NT2/D1 (cell line): ENCODE measurements at places on chromosomes 7 and 10.

- DNase-seq, result no peak
Measured at GRCh38 chr7:42740408-42740807, 171.5 kb downstream of the C7orf25 start.

DNA sequence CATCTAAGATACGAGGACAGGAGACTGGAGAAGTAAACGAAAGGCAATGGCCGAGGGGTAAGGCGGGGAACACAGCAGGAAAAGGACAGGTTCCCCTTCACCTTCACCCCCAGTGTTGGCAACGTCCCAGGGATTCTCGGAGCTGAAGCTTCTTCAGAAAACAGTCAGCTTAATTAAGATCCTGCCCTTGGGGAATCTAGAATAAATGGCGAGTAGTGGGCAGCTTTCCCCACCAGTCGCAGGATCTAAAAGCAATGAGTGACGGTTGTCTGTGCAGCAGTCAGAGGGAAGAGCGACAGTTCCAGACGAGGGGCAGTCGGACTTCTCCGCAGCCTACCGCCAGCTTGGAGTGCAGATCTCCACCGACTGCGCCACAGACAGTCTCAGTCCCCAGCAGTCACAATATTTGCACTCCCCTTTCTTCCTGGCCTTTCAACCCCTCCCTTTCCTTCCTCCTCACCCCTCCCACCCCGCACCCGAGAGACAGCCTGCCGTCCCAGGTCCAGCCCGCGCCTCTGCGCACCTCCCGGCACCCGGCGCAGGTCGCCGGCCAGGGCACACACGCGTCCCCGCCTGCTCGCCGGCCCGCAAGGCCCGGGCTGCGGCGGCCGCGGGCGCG lies 10.9 kb upstream of the SP8 start:
- DNase-seq, result no peak

DNA sequence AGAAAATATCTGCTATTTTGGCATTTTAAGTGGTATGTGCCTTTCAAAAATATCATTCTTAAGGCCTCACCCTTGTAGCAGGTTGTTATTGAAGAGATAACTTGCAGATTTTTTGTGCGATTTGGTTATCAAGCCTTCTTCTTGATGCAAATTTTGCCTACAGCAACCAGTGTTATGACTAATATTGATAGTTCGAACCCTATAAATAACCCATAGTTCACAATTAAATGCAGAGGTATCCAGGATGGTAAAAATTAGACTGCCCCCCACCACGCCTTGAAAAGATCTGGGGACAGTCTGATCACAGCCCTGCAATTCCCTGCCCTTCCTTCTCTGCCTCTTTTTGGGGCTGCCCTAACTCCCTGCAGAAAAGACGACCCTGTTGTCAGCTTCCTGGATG lies 28.4 kb upstream of the RAPGEF5 start:
- no peak for DNase-seq

DNA sequence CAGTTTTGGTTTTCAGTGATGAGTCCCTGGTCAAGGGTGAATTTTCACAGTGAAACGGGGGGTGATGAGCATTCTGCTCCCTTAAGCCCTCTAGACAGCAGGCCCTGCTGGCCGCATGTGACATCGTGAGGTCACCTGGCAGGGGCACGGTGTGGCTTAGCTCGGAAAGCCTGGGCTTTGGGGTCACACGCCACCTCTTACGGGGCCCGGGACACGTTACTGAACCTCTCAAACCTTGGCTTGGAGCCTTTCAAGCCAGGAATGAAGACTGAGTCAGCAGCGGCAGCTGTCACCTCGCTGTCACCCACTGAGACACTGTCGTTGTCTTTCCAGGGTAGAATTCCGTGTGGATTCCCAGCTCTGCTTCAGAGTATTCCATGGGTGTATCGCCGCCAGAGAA lies 4.1 kb downstream of the GET4 start:
- DNase-seq, result no peak

DNA sequence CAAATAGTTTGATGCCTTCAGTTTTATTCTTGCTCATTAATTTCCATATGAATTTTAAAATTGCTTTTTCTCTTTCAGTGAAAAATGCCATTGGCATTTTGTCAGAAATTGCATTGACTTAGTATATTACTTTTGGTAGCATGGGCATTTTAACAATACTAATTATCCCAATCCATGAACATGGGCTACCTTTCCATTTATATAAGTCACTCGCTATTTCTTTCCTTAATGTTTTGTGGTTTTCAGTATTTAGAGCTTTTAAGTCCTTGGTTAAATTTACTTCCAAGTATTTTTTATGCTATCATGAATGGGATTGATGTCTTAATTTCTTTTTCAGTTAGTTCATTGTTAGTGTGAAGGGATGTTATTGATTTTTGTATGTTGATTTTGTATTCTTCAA lies 297.4 kb downstream of the ATRNL1 start:
- no peak for DNase-seq

DNA sequence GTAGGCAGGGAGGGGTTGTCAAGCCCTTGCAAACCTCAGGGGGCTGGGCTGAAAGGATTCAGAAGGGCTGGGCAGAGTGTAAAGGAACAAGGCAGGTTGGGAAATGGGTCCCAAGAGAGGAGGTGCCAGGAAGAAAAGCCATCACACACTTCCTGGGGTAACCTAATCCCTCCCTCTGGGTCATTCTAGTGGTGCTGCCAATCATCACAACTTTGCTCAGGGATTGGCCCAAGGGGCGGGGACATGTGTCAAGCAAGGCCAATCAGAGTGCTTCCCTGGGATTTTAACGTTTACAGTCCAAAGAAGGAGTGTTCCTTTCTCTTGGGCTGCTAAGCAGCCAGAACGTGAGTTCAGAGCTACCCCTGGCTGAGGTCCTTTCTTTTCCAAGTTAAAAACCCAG lies 57.1 kb upstream of the NPTX2 start:
- DNase-seq, result peak; percentile 50

GRCh38 chr10:88332503-88333247 lies 250.4 kb downstream of the RNLS start:
- DNase-seq, result no peak

GRCh38 chr10:66214721-66215404 lies 711.0 kb upstream of the LRRTM3 start:
- DNase-seq, result no peak

DNA sequence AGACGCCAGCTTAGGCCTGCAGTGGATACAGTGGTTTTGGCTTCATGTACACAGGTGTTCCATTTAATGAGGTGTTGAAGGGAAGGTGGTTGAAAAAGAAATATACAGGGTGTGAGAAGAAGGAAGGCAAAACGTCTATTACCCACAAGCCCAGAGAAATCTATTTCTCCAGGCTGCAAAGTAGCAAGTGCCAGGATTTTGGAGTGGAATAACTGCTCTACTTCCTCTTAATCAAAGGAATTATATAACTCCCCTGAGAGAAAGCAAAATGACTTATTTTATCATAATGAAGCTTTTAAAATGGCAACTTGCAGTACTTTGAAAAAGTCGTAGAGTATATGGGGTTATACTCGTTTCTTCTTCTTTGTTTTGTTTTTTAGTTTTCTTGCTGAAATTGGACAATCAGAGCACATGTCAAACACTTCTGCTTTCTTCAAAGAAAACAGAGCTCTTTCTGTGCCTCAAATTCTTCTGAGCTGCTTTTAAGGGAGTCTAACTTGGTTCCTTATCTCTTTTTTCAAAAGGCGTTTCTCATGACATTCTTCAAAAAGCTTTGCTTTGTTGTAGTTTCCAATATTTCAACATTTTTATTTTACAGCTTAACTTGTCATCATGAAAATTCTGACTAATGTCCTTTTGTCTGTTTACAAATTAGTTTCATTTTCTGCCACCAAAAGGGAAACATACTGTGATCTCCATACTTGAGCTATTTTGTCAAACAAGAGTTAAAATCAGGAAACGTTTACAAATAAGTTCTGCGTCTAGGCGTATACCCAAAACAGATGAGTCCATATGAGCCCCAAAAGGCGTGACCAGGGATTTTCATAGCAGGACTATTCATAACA lies 289.7 kb downstream of the FRMD4A start:
- no peak for DNase-seq

- DNase-seq, result no peak
Measured at GRCh38 chr7:29859524-29860185, 53.3 kb downstream of the WIPF3 start.

DNA sequence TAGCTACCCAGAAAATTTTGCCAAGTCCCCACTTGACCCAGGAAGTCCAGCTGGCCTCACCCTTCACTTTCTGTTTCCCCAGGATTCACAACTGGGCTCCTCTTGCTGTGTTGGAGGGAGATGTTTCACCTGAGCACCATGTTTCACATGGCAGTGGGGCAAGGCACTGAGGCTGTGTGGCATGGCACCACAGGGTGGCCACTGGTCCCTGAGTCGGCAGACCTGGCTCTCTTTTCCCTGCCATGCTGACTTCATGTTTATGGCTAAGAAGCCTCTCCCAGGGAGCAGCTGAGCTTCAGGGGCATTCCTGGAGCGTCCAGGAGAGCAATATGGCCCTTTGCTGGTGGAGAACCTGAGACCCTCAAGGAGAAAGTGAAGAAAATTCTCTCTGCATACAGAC lies 266.9 kb downstream of the RPS24 start:
- DNase-seq, result no peak

- no peak for DNase-seq
Measured at GRCh38 chr10:79482741-79483140, 29.6 kb upstream of the EIF5AL1 start.

DNA sequence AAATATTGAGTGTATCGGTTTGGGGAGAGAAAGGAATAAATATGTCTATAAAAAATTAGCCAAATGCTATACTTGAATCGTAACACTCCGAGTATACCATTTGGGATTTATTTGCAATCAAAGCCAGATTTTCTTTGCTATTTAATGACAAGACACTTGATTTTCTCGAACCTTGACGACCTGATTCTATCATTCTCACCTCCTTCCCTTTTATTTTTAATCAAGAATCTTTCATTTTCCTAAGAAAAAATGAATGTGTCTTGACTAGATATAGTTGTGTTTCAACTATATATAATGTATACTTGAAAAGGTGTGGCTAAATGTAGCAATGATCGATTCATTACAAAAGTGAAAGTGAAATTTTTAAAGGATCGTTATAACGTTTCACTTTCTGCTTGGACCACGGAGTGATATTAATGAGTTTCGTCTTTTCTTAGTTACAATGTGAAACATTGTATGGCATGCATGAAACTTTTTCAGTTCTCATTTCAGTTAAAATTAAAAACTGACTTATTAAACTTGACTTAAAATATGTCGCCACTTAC lies 562 bp downstream of the NUB1 start:
- no peak for DNase-seq

DNA sequence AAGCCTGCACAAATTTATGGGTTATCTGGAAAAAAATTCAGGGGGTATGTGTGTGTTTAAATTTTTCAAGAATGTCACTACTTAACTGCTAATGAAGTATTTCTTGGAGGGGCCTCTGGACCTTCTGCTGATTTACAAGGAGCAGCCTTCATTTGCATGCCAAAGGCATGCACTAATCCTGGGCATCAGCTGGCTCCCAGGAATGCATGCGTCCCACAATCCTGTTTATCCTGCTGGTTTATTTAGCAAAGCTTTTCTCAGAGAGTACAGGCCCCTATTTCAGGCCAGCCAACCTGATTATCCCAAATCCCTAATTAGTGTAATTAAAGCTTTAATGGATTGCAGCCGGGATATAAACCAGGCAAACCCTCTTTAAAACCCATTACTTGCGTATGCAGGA lies 170.4 kb downstream of the TAX1BP1 start:
- peak; percentile 95 for DNase-seq

DNA sequence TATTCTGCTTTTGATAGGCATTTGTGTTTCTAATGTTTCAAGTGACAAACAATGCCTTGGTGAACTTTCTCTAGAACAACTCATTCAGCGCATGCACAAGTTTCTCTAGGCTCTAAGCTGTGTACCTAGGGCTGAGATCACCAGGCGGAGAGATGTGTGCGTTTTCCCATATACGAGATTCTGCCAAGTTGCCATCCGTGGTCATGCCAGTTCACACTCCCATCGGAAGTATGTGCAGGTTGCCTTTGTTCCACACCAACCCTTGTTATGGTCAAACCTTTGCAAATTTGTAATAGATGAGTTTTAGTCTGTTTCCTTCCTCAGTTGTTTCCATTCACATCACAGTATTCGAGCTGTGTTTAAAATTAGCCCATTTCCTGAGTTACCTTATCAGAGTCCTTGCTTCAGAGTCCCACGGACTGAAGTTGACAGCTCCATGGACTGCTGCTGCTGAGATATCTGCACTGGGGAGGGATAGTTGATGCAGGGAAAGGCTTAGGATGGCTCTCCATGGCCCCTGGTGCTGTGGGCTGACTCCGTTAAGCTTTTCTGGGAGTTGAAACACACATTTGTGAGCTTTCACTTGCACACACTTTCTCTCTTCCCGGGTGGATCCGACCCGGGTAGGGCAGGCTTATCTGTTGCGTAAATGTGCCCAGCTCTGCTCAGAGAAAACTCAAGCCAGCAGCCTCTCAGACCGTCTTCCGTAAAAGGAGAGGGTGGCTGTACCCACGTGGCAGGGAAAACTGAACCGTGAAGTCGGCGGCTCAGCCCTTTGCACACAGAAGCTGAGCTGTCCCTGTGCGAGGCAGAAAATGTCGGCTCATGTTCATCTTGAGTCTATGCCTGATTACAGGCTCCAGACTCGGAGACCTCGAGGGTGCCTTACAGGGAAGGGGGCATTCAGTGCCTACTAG lies 49.4 kb downstream of the HK1 start:
- no peak for DNase-seq

GRCh38 chr10:110706690-110707098 lies 62.6 kb downstream of the RBM20 start:
- peak; percentile 39 for DNase-seq

DNA sequence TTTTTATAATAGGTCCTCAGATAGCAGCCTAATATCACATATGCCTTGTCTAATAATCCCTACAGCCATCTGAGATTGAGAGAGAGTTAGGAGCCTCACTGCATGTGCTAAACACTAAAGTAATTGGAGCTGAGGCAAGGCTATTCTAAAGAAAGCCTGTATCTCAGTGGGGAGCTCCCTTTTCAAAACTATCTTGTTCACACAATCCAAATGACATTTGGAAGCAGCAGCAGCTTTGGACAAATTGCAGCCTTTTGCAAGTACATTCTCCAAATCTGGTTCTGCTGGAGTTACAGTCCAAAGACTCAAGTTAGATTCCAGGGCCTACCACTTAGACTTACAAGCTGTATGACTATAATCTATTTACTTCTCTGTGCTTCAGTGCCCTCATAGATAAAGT lies 104.5 kb downstream of the MACC1 start:
- DNase-seq, result no peak
